ENCODE measurements at places on chromosomes 12 and 14.

DNA sequence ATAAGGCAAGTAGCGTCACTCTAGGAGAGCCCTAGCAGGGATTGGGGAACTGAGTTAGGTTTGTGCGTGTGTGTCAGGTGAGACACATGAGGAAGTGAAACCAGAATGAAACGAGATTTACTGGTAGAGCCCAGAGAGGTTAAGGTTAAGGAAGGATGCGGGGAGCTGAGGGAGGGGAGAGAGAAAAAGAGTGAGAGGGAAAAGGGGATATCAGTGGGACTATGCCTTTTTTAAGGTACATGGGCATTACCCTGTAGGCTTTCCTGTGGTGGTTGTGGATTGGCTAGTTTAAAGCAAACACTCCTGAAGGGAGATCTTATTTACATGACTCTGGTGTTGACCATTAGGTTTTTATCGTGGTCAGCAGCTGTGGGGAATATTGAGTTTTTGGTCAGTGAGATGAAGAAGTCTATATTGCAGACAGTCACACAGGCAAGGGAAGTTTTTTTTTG, 13.9 kb downstream of the ZDHHC17 start:
- ATAC-seq: no peak

- ATAC-seq: peak; percentile 21
Observed at GRCh38 chr12:93767524-93767863, 90.3 kb downstream of the CRADD start.

DNA sequence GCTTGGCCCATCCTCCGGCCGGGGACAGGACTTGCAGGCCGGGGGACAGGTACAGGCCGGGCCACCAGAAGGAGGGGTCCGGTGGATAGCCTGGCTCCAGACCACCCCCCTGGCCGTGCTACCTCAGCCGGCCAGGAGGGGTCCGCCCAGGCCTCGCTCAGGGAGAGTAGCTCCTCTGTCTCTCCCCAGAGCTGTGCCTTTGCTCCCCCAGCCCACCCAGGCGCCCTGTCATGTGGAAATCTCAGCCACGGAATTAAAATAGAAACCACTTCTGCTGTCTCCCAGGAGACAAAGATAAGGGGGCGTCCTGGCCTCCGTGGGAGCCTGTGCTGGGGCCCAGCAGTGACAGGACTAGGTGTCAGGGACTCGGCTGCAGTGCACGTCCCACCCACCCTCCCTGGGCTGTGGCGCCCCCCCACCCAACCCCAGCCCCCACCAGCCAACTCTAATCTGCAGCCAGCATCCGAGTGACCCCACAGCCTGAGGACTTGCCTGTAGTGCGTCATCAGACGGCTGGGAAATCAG, 3.3 kb upstream of the CRIP2 start:
- ATAC-seq: no peak

DNA sequence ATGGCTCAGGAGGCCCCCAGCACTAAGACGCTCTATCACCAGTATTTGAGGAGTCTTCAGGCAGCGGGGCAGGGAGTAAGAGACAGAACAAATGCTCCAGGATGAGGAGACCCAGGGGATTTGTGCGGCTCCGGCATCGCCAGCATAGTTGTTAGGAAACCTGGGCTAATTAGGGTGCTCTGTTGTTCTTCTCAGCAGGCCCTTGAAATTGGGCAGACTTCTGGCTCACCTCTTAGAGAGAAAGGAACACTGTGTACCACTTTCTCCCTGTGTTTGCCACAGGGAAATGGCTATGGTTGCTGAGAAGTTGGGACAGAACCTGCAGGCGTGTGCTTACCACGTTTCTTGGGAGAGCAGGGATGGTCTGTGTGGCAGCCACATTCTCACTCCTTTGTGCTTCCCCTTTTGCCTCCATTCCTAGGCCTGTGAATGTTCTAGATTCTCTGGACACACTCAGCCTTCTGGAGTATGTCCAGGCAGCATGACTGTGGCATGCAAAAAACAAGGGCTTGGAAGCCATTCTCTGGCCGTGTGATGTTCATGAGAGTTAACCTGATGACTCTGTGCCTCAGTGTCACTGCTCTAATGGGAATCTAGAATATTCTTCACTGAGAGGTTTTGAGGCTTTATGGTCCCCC, 109.0 kb downstream of the CHST11 start:
- ATAC-seq: peak; percentile 69

- ATAC-seq: no peak
Observed at GRCh38 chr12:53516758-53517455, 9.6 kb upstream of the NPFF start.

GRCh38 chr14:29220566-29220965, 454.0 kb downstream of the FOXG1 start:
- no peak for ATAC-seq

- ATAC-seq: no peak
Observed at GRCh38 chr14:90483571-90483974, 86.7 kb downstream of the CALM1 start.

- no peak for ATAC-seq
Observed at GRCh38 chr14:58617619-58618018, 20.1 kb upstream of the DACT1 start.

DNA sequence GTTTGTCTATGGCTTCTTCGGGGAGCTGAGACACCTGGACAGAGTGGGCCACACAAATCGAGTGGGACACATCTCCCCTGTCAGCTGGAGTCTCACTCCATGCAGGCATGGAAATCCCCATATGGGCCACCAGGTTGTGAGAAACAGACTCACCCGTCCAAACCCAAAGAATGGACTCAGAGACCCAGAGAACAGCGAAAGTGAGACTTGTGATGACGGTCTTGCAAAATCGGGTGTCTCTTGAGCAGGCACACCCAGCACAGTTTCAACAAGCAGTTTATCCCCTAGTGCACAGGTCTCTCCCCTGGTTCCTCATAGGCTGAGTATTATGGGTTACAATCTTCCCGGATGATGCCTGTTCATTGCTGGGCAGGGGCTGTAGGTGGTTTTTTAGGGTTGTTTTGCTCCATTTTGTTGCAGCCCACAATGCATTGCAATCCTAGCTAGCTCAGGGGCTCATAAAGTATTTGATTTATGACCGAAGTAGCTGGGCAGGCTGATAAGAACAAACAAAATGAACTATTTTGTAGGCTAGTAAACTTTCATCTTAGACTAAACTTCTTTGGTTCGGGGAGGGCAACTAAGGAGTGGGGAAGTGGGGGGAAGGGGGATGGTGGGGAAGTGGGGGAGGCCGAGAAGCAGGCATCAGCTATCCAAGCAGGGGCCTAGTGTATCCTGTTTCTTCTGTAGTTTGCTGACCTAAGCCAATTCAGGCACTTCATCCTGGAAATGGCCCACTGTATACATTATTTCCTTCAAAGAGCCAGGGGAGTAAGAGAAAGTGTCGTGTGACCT, 45.3 kb downstream of the IQSEC3 start:
- no peak for ATAC-seq

DNA sequence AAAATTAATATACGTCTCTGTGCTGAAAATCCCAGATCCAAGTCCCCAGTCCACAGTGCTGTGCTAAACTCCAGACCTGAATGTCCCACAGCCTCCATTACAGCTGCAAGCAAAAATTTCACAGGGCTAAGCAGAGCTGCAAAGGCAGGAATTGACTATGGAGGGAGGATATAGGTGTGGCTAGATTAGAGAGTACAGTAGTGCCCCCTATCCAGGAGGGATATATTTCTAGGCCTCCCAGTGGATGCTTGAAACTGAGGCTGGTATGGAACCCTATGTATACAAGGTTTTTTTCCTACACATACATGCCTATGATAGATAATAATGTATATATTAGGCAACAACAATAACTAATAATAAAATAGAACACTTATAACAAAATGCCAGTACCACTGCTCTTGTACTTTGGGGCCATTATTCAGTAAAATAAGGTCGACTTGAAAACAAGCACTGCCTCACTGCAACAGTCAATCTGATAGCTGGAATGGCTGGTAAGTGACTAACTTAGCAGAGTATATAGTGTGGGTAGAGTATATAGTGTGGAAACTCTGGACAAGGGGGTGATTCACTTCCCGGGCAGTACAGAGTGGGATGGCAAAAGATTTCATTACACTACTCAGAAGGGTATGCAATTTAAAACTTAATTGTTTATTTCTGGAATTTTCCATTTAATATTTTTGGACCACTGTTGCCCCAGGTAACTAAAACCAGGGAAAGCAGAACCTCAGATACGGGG, 82.7 kb downstream of the C14orf132 start:
- ATAC-seq: no peak

- ATAC-seq: no peak
Observed at GRCh38 chr12:129298921-129299320, 445.6 kb downstream of the GLT1D1 start.

GRCh38 chr12:56411781-56412639, 37.2 kb downstream of the TIMELESS start:
- ATAC-seq: no peak

DNA sequence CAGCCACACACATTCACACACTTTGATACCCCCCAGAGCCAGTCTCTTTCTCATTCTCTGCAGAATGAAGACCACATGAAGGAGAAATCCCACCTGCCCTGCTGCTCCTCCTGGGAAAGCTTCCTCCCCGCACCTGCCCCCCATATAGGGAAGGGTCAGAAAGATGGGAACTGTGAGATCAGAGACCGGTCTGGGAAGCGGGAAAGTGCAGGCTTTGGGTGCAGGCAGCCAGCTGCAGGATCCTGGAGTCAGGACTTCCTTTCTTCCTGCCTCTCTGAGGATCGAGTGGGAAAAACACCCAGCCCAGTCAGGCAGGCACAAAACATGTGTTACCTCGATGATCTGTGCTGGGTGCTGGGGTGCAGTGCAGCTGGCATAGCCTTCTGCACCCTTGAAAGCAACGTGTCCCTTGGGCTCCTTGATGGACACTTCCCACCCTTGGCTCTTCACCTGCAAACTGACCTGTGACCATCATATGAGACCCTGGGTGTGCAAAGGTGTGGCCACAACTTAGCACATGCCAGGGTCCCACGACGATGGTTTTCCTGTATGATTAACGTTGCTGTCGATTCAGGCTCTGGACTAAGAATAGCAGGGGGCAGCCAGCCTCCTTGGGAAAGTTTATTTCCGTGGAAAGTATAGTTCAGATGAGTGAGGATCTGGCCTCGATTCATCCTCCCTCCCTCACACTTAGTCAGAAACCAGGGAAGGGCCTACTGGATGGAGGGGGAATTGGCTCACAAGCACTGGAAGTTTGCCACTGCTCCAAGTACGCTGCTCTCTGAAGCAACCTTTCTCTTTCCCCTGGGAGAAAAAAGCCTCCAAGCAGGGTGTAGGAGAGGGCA, 105.4 kb upstream of the MED13L start:
- ATAC-seq: peak; percentile 76

DNA sequence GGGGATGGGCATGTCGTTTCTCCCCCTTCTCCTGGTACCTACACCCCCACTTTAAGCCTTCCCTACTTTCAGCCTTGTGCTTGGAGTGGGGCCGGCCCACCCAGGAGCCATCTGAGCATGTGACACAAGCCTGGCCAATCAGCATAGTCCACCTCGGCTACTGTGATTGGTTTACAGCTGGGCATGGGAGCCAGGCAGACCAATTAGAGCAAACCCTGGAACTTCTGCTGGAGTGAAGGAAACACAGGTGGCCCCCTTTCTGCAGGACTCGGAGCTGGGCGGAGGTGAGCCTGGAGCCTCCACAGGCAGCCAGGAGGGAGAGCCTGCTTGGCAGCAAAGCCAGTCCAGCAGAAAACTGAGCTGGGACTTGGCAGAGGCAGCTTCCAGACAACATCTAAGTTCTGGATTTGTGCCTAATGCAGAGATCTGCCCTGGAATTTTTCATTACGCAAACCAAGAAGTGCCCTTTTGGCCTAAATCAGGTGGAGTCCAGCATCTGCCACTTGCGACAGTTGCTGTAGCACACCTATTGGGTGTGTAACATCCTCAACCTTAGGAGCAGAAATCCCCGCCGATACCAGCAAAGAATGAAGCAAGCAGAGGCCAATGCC, 59.5 kb downstream of the SCARB1 start:
- peak; percentile 80 for ATAC-seq

DNA sequence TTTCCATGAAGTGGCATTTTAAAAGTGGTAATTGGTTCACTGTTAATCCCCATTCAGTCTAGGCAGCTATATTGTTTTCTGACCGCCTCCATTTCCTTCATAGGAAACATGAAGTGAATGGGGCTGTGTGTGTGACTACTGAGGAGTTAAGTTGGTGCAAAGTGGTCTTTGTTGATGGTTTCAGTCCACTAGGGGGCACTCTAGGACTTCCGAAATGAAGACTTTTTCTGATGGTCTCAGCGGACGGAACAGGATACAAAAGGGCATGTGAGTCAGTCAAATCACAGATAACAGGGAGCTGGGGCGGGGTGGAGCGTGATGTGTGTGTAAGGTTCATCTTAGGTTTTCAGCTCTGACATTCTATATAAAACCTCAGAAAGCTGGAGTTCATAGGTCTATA, 240.1 kb upstream of the OR4E1 start:
- peak; percentile 91 for ATAC-seq

GRCh38 chr14:95889236-95889979, 12.8 kb downstream of the TUNAR start:
- ATAC-seq: no peak

- ATAC-seq: no peak
Observed at GRCh38 chr14:32728976-32729375, 209.7 kb upstream of the NPAS3 start.

DNA sequence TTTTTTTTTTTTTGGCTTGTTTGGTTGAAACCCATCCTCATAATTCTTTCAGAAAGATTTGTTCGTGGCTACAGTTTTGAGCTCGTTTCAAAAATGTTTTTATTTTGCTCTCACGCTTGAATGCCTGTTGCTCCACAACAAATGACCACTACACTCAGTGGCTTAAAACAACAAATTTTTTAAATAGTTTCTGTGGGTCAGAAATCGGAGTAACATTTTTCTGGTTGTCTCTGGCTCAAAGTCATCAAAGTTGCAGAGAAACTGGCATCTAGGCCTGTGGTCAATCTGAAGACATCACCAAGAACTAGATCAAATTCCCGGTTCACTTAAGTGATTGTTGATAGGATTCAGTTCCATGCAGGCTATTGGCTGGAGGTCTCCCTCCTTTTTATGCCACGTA, 560.0 kb downstream of the SNAPC1 start:
- no peak for ATAC-seq

- ATAC-seq: no peak
Observed at GRCh38 chr12:11686120-11686519, 36.6 kb downstream of the ETV6 start.

GRCh38 chr12:82627799-82628198, 58.9 kb upstream of the TMTC2 start:
- peak; percentile 84 for ATAC-seq

DNA sequence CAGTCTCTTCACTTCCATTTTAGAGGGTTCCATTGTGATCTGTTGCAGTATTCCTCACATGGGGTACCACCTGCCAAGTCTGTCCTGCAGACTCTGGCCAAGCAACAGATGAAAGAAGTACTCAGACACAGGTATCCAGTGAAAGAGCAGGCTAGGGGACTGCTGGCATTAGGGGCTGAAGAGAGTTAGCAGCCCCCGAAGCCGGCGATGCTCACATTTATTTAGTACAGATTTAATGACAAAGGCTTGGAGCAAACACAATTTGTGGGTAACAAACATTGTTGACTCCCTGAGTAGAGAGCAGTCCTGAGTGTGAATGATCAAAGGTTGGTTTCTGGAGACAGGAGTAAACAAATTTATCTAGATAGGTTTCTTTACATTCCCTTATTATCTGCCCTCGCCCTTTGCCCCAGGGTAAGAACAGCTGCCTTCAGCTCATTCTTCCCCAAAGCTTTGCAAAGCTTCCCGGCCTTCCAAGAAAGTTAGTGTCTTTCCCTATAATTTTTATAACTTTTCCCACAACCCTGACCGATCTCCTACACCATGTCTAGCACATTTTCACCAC, 144.8 kb downstream of the TMEM117 start:
- no peak for ATAC-seq

GRCh38 chr12:12784911-12785814, at the start of gene APOLD1:
APOLD1 (plus strand) TSS chr12:12785659; CDS start chr12:12785692, 33 bp downstream.
- no peak for ATAC-seq

GRCh38 chr14:65453807-65454480, 41.4 kb downstream of the FUT8 start:
- ATAC-seq: no peak

- no peak for ATAC-seq
Observed at GRCh38 chr14:88228522-88229236, 94.4 kb downstream of the KCNK10 start.

All from SK-N-SH treated with all-trans-retinoic acid at 6 μM for 48 hours (cell line).